ENCODE measurements at places on chromosomes 1 and 21.

GRCh38 chr1:220113136-220113695, 19.3 kb downstream of the IARS2 start:
- DNase-seq: peak; percentile 35

DNA sequence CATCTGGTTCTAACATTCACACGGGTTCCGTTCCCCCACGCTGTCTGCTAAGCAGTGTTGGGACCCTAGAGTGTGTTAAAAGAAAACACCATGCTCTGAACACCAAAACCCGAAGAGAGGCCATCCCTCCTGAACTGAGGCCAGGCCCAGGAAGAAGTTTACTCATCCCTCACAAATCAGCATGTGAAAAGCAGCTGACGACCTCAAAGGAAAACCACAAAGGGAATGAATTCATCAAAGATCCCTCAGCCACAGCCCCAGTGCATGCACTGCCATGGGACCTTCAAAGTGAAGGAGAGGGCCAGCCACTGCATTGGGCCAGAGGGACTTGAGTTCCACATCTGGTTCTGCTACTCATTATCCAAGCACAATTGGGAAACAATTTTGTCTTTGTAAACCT, 7.0 kb upstream of the PSEN2 start:
- peak; percentile 81 for DNase-seq

DNA sequence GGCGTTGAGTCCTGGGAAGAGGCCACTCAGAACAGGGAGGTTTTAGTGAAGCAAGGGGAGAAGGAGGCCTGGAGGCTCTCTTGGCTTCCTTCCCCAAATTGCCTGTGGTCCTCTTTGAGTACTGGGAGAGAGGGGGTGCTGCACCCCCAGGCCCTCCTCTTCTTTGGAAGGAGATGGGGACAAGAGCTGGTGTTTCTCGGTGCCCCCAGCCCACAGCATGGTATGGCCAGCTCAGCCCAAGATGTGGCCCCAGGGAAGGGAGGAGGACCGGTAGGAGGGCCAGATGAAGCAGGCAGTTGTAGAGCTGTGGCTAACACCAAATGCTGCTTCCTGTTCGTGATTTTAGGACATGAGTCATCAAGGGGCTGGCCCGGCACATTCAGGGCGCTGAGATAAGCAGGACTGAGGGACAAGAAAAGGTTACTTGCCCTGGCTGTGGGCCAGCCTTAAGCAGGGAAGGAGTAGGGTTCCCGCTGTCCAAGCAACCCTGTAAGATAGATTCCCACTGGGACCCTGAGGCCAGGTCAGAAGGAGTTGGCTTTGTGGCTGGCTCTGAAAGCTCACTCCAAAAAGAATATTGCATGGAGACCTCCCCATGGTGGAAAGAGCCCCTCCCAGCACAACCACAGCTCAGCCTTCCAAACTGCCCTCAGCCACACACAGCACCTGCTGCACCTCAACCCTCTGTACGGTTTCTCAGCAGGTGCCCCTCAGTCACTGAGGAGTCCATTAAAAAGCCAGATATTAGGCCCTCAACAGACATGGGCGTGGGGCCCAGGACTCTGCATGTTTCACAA, 4.9 kb upstream of the TNFRSF1B start:
- peak; percentile 95 for DNase-seq

- DNase-seq: peak; percentile 69
These were observed 4.6 kb downstream of the TMEM63A start for GRCh38 chr1:225877580-225877979.

DNA sequence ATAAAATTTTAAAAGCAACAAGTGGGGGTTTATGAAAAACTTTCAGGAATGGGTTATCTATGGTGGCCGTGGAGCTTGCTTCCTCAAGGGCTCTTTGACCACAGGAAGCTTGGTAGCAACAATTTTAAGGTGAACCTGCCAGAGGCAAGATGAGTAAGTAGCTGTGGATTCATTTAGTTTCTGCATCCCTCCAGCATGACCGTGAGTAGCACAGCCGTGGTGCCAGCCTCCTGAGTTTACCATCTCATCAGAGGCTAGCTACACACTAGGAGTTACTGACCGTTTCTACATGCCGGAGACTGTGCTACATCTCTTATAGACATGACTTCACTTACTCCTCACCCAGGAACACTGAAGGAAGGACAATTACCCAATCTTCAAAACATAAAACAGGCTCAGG, 30.1 kb upstream of the PLEKHG5 start:
- peak; percentile 71 for DNase-seq

GRCh38 chr1:243459059-243459458, 203.2 kb downstream of the SDCCAG8 start:
- DNase-seq: no peak

DNA sequence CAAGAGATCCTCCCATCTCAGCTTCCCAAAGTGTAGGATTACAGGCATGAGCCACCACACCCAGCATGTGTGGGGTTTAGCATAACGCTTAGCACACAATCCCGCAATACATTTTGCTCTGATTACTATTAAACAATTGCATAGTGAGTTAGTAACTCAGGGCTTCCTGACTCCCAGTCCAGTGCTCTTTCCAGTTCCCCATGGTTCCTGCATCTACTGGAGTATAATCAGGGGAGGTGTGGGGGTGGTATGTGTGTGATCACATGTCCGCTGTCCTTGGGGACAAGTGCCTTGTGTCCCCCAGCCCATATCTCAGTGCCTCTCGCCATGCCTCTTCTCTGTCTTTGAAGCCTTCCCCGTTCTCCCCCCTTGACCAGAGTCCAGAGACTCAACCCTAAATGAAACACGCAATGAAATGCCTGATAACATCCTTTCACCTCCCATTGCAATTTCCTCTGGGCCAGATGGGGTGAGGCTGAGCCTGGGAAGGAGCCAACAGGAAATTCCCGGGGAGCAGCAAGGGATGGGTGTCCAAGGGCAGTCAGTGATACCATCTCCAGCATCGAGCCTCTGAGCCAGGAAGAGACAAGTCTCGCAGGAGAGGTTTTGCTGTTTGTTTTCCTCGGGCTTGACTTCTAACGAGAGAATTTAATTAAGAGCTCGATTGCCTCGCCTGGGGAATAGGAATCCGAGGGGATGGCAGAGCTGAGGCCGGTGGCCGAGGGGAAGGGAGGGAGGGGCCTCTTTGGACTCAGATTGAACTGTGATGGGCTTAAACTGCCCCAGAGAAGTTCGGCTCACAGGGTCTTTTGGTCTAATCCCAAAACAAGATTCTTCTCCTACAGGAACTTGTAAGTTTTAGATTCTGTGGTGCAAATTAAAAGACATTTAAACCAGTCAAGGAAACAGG, 7.7 kb upstream of the HTR1D start:
- DNase-seq: peak; percentile 95

- DNase-seq: peak; percentile 14
These were observed 22.0 kb downstream of the RLF start for GRCh38 chr1:40183055-40183710.

DNA sequence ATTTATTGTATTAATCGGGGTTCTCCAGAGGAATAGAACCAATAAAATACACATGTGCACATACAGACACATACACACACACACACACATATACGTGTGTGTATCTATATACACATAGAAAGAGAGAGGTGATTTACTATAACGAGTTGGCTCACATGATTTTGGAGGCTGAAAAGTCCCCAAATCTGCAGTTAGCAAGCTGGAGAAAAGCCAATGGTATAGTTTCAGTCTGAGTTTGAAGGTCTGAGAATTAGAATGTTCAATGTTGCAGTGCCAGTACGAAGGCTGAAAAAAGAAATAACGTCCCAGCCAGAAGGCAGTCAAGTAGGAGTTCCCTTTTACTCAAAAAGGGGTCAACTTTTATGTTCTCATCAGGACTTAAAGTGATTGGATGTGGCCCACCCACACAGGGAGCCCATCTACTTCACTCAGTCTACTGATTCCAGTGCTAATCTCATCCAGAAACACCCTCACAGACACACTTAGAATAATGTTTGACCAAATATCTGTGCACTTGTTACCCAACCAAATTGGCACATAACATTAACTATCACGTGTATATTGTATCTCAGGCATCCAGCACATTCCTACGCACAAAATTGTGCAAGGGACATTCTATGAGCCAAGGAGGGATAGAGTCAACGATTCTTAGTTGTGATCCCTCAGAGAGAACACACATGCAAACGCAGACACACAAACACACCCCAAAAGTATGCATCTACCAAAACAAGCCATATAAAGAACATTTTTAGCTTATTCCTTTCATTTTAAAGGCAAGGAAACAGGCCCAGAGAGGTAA, 195.5 kb upstream of the DUSP10 start:
- DNase-seq: no peak

- peak; percentile 71 for DNase-seq
These were observed at the start of gene VANGL1 for GRCh38 chr1:115641762-115642167. TSS of gene VANGL1 (plus strand) at chr1:115641970. CDS start at chr1:115651414, 9,444 bp downstream.

GRCh38 chr1:197928849-197929336, 11.7 kb downstream of the LHX9 start:
- peak; percentile 22 for DNase-seq

DNA sequence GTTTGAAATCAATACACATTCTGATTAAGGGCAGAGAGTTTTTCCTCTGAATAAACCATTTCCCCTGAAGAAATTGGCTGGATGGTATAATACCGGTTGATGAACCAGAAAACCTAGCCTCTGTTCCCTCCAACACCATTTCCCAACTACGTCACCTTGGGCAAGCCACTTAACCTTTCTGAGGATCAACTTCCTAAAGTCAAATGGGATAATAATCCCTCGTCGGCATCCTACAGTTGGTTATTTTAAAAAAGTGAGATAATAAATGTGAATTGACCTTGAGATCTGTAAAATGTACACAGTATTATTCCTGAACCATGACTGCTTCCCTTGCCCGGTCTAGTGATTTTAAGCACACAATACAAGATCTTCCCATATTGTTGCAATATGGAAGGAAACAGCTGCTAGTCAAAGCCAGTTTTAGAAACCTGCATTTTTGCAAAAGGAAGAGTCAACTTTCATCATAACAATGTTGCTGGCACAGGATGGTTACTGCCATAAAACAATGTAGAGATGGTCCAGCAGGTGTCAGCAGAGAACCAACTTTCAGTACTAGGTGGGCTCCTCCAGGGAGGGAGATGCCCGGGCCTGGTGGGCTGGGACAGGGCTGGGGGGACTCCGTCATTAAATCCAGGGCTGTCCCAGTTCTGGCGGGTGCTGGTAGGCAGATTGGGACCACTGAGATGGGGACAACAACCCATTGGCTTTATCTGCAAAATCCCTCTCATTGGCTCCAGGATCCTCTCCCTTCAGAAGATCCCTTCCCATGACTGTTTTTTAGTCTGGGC, 5.2 kb upstream of the HLX start:
- peak; percentile 62 for DNase-seq

DNA sequence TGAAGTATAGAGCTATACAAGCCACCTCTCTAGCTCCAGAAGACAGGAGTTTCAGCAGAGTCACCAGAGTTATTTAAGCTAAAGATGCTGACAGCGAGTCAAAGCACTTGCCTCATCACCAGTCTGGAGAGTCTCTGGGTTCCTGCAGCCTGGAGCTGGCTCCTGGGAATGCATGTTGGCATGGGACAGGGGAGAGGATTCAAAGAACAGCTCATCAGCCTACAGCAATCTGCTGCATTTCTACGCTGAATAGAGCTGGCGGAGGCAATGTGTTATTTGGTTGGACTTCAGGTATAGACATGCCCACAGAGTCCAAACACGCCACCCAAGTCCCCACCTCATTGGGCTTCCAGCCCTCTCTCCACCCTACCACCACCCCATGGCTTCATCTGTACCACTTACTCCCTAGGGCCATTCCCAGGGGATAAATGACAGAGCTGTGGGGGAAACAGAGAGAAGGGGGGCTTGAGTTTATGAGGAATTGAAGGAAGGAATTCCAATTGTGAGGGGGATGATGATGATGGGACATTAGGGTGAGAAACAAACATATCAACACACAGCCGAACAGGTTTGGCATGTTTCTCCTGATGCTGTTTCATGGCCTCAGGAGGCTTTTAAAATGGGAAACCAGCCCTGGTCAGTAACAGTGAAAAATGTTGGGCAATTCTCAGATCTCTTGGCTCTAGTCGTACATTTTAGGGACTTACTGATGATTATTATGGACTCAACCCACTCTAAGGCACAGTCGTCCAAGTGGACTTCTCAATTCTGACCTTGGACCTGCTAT, 58.4 kb downstream of the PLEKHA6 start:
- no peak for DNase-seq

Data from EH (cell line).